ENCODE measurements at places on chromosomes 2 and 18.

- DNase-seq: peak; percentile 84
These were observed 20.0 kb upstream of the RESP18 start for GRCh38 chr2:219352448-219353023.

DNA sequence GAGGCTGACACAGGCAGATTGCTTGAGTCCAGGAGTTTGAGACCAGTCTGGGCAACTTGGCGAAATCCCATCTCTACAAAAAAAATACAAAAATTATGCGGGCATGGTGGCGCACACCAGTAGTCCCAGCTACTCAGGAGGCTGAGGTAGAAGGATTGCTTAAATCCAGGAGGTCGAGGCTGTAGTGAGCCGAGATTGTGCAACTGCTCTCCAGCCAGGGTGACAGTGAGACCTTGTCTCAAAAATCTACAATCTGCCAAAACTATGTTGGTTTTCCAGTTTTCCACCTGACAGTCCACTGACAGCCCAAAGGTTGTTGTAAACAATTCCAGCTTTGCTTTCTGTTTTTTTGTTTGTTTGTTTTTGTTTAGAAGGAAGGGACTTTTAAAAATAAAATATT is 51.3 kb downstream of the KCMF1 start:
- no peak for DNase-seq

- DNase-seq: no peak
These were observed 69.2 kb downstream of the TNS1 start for GRCh38 chr2:217933617-217933993.

- DNase-seq: no peak
These were observed 114.7 kb upstream of the CXCR4 start for GRCh38 chr2:136232456-136233172.

GRCh38 chr18:62732617-62733016 is 17.3 kb downstream of the PHLPP1 start:
- no peak for DNase-seq

GRCh38 chr2:167733747-167734146 is 513.6 kb downstream of the STK39 start:
- DNase-seq: no peak

GRCh38 chr2:139949242-139949972 is 1169.2 kb upstream of the NXPH2 start:
- no peak for DNase-seq

GRCh38 chr2:41602341-41602740 is 445.5 kb upstream of the PKDCC start:
- DNase-seq: no peak

DNA sequence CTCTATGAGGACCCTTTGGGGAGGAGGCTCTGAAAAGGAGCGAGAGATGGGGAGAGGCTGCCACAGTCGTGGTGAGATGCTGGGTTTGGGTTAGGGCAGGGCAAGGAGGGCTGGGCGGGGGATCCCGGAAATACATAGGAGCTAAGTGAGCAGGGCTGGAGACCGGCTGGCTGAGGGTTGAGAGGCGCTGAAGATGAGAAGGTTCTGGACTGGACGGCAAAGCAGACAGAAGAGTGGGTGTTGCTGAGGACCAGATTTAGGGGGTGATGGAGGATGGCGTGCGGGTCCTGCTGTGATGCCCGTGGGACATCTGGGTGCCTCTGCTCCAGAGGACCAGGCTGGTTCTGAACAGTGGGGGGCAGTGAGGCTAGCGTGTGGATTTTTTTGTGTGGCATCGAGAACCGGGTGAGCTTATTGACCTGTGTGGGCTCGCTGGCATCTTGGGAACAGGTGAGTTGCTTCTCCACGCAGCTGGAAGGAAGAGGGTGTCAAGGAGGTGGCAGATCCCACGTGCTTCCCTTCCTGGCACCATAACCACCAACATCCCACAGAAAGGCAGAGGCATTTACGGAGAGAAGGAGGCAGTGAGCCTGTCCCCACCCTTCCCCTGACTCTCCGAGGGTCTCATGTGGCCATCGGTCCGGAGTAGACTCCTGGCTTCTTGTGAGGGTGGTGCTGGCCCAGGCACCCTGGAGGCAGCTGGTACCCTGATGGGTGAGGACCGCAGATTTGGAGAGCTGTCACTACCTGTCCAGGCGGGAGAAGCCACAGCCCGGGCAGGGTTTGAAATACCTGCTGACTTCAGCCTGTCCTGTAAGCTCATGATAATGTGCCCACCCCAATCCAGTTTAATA is 70.3 kb downstream of the ASB1 start:
- no peak for DNase-seq

DNA sequence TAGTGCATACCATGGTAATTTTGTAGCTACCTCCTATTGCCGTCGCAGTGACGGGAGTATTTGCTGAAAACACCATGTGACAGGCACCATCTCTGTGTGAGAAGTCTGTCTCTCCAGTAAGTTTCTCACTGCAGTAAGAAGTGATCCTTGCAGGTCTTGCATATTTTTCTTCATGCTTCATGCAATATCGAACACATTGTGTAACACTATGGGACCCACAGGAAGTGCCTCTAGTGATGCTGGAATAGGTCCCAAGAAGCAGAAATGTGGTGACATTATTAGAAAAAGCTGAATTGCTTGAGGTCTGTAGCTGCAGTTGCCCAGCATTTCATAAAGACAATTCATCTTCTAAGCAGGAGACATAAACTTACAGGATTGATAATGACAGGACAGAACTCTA is 167.6 kb downstream of the DCDC2C start:
- DNase-seq: no peak

GRCh38 chr18:75880925-75881504 is 453.5 kb upstream of the SMIM21 start:
- DNase-seq: no peak

DNA sequence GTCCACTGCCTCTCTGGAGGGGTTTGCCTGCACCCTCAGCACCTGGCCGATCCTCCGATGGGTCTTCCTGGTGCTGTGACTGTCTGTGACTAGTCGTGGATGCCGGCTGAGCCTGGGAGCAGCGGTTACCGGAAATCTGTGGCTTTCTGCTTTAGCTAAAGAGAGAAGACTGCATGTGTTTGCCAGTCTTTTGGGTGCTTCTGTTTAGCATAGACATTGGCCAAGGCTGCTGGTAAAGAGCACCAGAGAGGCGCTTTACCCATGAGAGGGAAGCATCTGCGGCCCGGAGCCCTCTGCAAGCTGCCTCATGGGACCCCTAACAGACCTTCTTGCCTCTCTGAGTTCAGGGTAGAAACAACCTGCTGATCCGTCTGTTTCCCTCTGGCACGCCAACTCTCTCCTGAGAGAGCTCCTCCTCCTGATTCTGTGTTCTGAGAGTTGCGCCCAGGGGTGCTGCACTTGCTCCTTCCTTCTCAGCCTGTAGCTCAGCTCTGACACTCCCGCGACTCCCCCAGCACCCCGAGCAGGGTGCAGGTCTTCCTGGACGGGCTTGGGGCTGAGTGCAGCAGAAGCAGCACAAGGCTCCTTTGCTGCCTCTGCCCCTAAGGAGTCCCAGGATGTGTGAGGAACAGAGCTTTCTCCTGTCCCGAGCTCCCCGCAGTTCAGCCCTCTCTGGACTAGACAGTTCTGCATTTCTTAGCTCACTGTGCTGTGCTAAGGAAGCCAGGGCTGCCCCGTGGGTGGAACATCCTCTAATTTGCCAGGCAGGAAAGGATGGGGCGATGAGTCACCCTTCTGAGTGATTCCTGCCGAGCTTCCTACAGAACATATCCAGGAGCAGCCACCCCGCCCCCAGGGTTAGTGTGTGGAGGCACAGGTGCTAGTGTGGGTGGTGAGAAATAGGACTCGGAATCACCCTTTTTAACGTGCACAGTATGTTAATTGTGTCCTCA is 203.2 kb downstream of the SH3RF3 start:
- DNase-seq: no peak

- no peak for DNase-seq
These were observed 46.5 kb upstream of the NFU1 start for GRCh38 chr2:69483696-69484095.

DNA sequence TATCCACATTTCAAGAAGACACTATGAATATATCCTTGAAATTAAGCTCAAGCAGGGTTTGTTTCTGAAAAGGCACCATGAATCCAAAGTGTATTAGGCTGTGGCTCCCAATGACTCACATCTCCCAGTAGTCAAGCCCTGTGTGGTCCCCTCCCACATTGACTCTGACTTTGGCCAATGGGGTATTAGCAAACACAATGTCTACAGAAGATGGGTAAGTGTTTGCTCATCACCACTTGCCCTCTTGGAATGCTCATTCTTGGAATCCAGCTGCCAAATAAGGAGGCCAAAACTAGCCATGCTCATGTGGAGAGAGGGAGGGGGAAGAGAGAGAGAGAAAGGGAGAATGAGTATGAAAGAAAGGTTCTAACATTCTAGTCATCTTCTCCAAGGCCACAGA is 490.0 kb downstream of the TXNL1 start:
- peak; percentile 41 for DNase-seq

GRCh38 chr2:191302459-191303139 is 57.4 kb downstream of the MYO1B start:
- DNase-seq: peak; percentile 41

GRCh38 chr2:138421971-138422335 is 79.6 kb upstream of the SPOPL start:
- DNase-seq: peak; percentile 47

GRCh38 chr2:131046918-131047652 is 46.2 kb downstream of the FAM168B start:
- DNase-seq: no peak

DNA sequence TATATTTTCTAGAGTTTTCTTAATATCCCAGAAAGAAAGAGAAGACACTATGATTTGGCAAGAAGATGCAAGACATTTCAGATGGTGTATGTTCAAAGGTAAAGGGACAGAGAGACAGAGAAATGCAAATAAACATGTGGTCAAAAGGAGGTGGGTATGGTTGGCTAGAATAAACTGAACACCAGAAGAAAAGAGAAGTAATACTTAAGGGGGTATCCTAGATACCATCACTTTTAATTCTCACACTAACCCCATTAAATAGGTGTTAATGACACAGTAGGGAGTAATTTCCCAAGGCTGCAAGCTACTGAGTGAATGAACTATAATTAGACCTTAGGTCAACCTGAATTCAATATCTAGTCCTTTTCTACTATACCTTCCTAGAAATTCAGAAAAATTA is 111.2 kb upstream of the CD226 start:
- DNase-seq: no peak

- no peak for DNase-seq
These were observed 62.6 kb downstream of the NBAS start for GRCh38 chr2:15498554-15498953.

GRCh38 chr2:218011653-218012040 is 8.9 kb upstream of the TNS1 start:
- DNase-seq: no peak

DNA sequence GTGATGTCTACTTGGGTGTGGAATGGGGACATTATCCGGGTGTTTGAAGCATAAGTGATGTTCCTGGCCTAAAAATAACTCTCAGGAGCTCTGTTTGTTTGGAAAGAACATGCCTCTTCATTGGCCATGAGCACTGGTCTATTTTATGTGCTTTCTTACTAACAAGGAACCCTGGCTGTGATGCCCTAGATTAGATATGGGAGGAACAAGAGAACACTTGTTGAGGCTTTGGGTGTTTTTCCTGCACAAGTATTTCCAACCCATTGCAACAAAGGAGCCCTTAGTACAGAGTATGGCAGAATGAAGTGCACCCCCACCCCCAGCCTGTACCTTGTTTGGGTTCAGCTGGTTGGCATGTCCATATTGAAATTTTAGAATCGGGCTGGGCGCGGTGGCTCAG is 95.9 kb downstream of the SLC4A3 start:
- DNase-seq: no peak

- DNase-seq: no peak
These were observed 150.6 kb upstream of the GALNT5 start for GRCh38 chr2:157106950-157107349.

GRCh38 chr2:36663851-36664695 is 32.4 kb upstream of the VIT start:
- peak; percentile 71 for DNase-seq

- DNase-seq: peak; percentile 23
These were observed 50.9 kb upstream of the BIN1 start for GRCh38 chr2:127157651-127158485.

DNA sequence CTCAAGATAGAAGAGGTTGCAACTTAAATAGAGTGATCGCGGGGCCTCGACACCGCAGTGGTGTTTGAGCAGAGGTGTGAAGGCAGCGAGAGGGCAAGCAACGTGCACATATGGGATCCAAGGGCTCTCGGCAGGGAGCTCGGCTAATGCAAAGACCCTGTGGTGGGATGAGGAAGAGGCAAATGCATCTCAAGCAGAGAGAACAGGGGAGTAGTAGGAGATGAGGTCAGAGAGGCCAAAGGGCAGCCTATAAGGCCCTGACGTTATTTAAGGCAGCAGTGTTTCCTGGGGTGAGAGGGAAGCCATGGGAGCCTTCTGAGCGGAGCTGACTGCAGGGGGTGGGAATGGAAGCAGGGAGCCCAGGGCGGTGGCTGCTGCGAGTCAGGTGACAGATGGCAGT is 74.5 kb downstream of the MRPS9 start:
- no peak for DNase-seq

- DNase-seq: no peak
These were observed 141.4 kb upstream of the SERTAD2 start for GRCh38 chr2:64795024-64795592.

GRCh38 chr2:46535360-46535759 is 56.0 kb downstream of the TMEM247 start:
- DNase-seq: peak; percentile 38

GRCh38 chr2:166334805-166335204 is 40.9 kb downstream of the SCN9A start:
- DNase-seq: no peak

DNA sequence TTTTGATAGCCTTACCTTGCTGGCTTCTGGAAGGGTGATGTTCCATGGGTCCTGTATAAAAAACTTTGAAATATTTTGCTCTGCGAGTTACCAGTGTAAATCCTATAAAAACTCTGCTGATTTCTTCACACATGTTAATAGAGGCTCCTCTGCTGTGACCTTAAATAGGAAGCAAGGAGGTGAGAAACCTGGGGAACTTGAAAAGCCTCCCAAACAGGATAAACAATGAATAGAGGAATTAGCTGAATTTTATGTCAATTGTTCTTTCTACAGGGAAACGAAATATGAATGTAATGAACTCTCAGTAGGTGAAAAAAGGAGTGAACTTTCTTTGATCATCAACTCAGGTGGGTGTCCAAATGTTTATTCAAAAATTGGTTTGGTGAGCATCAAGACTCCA is 10.8 kb upstream of the CCL20 start:
- DNase-seq: no peak
